ENCODE measurements at places on chromosomes 2 and 18.

- DNase-seq, result no peak
Measured at GRCh38 chr2:133461484-133461883, 106.8 kb downstream of the NCKAP5 start.

GRCh38 chr2:170030040-170030439 is 147.9 kb upstream of the MYO3B start:
- no peak for DNase-seq

DNA sequence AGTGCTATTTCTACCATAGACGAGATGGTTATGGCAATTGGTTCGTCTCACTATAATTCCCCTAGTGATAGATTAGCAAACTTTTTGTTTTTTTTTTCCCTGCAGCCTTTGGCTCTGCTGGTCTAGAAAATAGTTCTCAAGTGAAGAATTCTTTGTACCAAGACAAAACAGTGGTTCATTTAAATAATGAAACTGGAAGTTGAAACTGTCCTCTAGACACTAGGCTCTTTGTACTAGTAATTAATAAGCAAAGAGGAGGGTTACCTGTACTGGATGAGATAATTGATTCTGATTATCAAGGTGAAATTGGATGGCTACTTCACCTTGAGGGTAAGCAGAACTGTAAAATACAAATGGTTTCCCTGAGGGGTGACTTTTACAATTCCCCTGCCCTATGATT is 156.9 kb upstream of the DCC start:
- no peak for DNase-seq

GRCh38 chr2:122007126-122007525 is 251.7 kb downstream of the TSN start:
- DNase-seq, result no peak

- no peak for DNase-seq
Measured at GRCh38 chr2:17299891-17300540, 218.2 kb downstream of the RAD51AP2 start.

GRCh38 chr18:46675112-46675511 is 18.1 kb upstream of the LOXHD1 start:
- DNase-seq, result no peak

DNA sequence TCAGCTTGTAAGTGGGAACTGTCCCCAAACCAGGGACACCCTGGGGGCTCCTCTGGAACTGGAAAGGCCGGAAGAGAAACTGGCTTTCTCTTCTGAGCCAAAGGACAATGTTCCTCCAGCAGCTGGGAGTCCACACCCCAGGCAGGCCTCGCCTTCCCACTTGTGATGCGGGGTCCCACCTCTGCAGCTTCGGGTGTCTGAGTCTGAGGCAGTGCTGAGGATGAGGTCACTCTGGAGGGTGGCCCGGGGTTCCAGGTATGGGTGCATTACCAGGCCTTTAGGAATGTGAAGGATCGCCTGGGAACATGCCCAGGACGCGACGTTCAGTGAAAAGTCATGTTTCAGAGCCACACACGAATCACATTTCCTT is 18.2 kb upstream of the BOK start:
- no peak for DNase-seq

DNA sequence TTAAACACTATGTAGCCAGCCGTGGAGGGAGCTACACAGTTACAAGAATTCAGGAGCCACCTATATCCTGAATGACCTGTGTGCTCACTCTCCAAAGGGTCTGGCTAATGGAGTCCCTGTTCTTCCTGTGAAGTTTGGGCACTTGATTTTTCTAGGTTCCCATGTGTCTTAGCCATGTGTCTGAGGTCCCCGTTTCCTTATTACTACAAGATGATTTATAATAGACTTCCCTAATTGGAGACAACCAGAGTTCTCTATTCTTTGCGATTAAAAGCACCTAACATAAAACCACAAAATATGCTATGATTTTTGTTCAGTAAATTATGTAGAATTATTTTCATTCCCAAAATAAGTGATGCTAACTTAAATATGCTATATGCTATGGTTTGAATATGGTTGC is 83.4 kb downstream of the PDK1 start:
- no peak for DNase-seq

DNA sequence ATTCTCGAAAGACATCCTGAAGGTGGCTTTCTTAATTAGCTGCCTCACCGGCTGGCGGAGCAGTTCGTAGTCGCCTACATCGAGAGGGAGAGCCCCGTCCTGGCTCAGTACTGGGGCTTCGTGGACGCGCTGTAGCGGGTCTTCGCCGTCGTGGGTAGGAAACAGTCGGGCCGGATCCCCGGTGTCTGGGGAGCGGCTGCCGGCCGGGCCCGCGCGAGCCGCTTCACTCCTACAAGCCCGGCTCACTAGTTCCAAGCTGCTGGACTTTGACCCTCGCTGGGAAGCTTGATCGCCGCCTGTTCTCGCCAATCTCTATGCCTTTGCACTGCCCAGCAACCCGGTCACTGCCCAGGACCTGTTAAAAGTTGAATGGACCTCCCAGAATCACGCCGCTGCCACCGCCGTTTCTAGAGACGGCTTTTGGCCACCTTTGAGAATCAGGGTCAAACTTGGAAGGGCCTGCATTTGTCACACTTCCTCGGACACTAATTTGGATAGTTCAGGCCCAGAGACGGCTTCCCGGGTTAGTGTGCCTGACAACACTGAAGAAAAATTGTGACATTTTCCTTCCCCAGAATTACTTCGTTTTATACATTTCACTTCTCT is 41.4 kb upstream of the AKAIN1 start:
- no peak for DNase-seq

- DNase-seq, result no peak
Measured at GRCh38 chr2:15820927-15821326, 119.4 kb upstream of the MYCN start.

DNA sequence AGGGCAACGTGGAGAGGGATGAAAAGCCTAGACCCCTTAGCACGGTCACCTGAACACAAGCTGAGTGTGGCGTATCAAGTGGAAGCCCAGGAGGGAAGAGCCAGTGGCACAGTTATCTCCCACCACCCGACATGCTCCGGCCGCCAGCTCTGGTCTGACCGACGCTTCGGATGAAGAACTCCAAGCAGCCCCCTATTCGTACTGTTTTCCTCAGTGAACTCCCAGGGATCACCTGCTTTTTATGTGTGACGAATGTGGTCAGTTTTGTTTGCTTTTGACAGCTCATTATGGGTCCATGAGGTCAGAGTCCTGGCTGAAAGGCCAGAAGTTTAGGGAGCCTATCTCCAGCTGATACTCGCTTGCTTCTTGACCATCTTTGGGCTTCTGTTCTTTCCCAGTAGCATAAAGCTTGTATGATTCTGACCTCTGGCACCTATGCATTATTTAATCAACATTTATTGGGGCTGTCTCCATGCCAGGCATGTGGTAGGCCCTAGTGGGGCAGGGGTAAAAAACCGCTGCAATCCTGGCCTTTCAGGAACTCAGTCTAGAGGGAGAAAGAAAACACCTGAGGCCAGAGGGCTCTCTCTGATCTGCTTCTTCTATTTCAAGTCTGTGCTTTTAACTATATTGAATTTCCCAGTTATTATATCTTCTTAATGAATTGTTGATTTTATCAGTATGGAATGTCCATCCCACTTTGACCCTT is 33.0 kb upstream of the MRPL33 start:
- DNase-seq, result no peak

DNA sequence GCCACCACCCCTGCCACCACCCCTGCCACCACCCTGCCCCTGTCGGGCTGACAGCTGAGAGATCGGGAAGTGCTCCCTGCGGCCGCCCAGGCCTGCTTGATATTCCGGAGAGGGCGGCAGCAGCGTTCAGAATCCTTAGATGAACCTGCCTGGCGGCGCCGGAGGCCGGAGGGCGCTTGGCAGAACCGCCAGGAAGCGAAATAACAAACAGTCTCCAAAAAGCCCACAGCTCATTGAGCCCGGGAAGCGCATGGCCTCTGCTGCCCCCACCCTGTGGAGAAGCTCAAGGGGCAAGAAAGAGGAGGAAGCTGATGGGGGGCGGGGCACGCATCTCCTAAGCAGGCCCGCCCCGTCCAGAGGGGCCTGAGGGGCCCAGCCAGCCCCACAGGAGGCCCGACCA is 92.2 kb upstream of the MBOAT2 start:
- DNase-seq, result peak; percentile 72

DNA sequence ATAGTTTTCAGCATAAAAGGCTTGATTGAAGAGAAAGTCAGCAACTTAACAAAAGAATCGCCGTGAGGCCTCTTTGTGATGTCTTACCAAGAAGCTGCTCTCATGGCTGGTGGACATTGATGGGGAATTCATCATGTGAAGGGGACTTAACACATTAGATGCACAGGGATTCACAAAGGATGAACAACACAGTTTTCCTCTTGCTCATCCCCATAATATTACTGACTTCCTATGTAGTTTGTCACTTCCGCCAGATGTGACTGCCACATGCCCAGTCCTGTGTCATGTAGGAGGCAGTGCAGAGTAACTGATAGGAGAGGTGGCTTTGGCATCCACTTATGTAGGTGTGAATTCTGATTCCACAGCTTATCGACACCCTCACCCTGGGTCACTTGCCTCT is 232.6 kb upstream of the LYPD1 start:
- DNase-seq, result no peak

GRCh38 chr2:102618452-102619413 is 620 bp upstream of the SLC9A2 start:
- no peak for DNase-seq

DNA sequence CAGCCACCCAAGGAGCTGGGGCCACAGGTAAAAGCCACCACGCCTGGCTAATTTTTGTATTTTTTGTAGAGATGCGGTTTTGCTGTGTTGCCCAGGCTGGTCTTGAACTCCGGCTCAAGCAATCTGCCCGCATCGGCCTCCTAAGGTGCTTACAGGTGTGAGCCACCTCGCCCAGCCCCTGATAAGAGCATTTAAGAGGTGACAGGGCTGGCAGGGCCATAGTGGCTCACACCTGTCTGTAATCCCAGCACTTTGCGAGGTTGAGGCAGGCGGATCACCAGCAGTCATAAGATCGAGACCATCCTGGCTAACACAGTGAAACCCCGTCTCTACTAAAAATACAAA is 9.0 kb upstream of the CNNM3 start:
- DNase-seq, result no peak

DNA sequence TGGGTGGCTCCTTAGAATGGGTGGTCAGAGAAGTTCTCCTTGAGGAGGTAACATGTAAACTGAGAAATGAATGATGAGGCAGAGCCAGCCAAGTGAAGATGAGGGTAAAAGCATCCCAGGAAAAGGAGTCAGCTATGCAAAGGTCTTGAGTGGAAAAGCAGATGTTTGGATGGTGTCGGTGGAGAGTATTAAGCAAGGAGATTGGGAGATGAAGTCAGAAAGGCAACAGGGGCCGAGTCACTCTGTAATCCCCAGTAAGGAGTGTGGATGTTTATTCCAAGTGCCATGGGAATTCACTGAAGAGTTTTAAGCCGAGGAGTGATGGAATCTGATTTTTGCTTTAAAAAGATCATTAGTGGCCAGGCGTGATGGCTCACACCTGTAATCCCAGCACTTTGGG is 3.4 kb upstream of the STAMBP start:
- DNase-seq, result no peak

DNA sequence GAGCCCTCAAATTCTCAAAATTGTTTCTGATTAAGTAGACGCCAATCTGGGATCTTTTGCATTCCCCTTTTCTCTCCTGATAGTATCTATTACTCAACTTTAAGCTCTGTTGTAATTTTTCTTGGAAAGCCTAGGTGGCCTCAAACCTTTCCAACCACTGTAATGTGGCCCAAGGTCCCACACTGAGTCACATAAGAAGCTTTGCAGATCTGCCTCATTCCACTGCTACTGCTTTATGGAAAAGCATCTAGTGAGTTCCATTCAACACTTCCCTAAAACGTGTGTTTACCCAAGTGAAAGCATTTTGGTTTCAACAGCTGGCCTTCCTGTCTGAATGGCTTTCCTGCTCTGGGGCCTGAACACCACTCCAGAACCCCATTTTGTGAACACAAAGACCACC is 493.6 kb upstream of the SPHKAP start:
- DNase-seq, result no peak

GRCh38 chr2:192584976-192585375 is 390.2 kb upstream of the TMEFF2 start:
- no peak for DNase-seq

DNA sequence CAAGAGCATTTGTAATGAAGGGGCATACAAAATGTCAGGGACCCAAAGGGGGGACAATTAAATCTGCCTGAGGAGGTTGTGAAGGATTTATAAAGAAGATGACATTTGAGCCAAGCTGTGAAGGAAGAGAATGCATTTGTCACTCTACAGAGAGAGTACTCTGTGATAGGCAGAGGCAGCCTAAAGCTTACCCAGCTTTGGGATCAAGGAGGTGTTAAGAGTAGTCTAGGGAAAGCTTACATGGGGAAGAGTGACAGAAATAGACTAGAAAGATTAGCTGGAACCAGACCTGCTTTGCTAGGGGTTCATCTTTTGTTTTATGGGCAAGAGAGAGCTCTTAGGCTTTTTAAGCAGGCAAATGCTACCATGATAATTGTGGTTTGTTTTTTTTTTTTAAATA is 169.1 kb upstream of the CYP26B1 start:
- DNase-seq, result no peak

DNA sequence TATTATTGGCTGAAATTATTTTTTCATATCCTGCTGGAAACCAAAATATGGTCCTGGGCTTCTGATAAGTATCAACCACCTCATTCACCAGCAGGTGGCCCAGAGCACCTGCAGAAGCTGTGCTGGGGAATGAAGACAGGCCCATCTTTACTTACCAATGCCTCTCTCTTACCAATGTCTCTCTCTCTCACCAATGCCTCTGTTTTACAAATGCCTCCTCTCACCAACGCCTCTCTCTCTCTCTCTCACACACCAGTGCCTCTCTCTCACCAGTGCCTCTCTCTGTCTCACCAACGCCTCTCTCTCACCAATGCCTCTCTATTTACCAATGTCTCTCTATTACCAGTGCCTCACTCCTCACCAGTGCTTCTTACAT is 2.3 kb upstream of the MAL start:
- DNase-seq, result no peak

DNA sequence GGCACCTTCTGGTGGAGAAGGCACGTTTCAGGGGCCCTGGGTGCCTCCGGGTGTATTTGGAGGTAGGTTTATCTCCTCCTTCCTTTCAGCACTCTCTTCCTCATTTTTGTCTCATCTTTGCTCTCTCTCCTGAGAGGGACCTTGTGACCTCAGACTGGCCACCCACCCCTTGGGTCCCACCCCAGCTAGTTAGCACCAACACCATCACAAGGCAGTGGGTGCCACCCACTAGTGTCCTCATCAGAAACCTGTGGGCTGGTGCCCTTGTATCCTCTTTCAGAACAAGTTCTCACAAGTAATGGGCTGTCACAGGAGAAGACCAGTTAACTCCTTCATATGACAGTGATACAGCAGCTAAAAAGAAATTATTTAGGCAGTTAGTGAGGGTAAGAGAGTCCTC is 196.4 kb downstream of the UXS1 start:
- DNase-seq, result no peak

GRCh38 chr2:112255875-112256274 is 1.0 kb upstream of the ZC3H8 start:
- DNase-seq, result no peak

DNA sequence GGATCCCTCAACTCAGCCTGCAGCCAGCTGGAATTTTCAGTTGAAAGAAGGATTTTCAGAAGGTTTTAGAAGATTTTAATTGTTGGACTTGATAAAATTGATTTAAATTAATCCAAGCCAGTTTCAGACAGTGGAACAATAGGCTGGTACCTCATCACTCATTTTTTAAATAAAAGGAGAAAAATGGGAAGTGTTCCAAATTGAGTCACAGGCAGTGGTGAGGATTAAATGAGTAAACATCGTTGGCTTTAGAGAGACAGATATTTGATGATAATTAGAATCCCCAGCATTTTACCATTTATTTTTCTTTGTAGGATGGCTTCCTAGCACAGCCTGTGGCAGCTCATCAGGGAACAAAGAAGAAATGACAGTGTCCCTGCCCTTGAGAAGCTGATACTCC is 7.4 kb downstream of the CXCR4 start:
- no peak for DNase-seq

- no peak for DNase-seq
Measured at GRCh38 chr2:158717366-158718195, 77.5 kb upstream of the DAPL1 start.

Data from globus pallidus (tissue), 1 donor.